GF-D8 (cell line): ENCODE measurements at places on chromosomes 3 and 15.

- DNase-seq: no peak
Observed at GRCh38 chr15:60541481-60542299, 62.7 kb upstream of the ICE2 start.

- no peak for DNase-seq
Observed at GRCh38 chr15:80217327-80217900, 34.6 kb downstream of the CTXND1 start.

DNA sequence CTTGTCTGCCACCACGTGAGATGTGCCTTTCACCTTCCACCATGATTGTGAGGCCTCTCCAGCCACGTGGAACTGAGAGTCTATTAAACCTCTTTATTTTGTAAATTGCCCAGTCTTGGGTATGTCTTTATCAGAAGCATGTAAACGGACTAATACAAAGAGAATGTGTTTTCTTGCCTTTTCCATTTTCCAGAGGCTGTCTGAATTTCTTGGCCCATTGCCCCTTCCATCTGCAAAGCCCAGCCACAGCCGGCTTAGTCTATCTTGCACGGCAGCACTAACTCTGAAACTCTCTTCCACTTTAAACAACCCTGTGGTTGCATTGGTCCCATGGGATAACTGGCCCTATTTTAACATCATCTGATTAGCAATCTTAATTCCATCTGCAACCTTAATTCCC lies 215.3 kb downstream of the LRTM1 start:
- no peak for DNase-seq

DNA sequence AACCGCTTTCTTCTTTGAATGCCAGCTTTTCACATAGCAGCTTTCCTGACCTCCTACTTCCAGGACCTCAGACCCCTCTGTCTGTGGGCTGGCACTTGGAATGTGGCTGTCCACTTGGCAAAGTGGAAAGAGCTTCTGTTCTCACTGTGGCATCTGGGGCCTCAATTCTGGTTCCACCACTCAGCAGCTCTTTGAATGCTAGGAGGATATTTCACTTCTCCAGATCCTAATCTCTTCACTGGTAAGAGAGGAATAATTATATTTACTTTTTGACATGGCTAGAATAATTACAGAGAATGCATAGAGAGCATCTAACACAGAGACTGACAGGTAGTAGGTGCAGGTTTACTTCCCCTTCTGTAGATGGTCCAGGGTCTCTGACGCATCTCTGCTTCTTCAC lies 405.9 kb downstream of the LPP start:
- no peak for DNase-seq

- DNase-seq: no peak
Observed at GRCh38 chr3:8776406-8776805, 7.0 kb upstream of the OXTR start.

GRCh38 chr15:88345962-88346361 lies 89.4 kb upstream of the NTRK3 start:
- no peak for DNase-seq

DNA sequence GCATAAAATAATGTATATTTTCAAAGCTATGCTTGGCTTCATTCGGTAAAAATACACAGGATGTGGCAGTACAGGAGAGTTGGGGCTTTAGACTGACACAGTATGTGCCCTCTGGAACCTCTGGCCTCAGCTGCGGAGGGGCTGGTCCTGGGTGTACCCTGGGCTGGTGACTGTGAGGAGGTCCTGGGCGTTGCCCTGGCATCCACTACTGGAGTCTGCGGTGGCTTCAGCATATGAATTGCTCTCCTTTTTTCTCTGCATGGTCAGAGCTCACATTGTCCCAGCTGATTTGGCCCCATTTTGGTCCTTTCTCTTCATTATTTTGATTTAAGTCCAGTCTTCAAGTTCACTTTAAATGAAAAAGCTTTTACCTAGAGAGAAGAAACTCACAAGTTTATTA lies 40.5 kb upstream of the CORO2B start:
- no peak for DNase-seq

- DNase-seq: no peak
Observed at GRCh38 chr3:71402280-71402679, 181.2 kb downstream of the FOXP1 start.

DNA sequence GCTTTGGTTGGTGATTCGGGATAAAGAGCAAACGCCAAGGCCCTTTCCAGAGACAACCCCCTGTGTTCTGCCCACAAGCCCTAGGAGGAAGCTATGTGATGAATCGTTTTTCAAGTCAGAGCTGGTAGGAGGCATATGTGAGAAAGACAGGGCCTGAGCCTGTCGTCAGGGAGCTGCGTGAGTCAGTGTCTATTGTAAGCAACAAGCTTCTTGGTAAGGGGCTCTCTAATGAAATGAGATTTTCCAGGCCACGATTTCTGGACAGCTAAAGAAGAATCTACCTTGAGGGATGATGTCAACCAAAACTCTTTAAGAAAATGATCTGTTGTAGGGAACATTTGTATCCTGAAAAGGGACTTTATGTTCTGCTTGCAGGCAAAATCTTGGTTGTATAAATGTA lies 318.9 kb upstream of the IL12A start:
- no peak for DNase-seq

DNA sequence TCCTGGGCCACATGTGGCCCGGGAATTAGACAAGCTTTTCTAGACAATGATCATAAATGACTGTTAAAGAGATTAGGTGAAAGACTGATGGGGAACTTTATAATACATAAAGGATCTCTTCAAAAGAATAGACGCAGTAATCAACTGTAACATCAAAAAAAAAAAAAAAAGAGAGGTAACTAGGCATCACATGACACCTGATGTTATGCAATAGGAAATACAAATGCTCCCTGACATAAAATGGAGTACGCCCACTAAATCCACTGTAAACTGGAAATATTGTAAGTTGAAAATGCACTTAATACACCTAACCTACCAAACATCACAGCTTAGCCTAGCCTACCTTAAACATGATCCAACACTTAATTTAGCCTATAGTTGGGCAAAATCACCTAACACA lies 27.2 kb downstream of the GSK3B start:
- DNase-seq: no peak

DNA sequence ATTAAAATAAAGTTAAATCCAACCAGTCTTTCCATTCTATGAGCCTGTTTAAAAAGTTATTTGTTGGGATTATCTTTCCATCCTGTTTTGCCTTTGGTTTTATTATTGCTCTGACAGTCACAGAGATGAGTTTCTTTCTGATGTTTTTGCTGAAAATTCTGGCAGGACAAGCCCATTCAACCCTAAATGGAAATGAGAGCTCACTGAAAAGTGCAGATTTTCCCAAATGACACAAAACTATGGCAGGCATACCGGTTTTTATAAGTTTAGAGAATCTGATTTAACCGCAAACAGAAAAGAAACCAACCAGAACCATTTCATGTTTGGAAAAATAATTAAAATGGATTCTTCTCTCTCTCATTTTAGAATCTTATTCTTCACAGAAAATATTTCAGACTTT lies 238.1 kb upstream of the SGO1 start:
- DNase-seq: no peak

- no peak for DNase-seq
Observed at GRCh38 chr3:111961461-111962164, 17.2 kb upstream of the ABHD10 start.

DNA sequence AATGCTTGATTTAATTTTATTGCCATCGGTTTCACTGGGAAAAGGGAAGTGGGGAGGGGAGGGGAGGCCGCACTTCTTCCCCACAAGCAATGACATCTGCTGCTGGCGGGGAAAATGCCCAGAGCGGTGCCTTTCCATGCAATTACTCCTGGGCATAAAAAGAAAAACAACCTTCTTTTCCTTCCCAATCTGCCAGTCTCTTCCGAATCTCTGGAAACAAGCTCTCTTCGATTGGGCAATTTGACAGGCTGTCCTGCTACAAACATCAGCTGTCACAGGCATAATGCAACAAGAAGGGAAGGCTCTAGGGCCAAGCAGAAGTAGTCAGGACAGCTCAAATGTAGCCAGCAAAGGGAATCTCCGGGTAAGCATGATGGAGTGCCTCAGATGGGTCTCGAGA lies 93.4 kb upstream of the STRIT1 start:
- DNase-seq: no peak

- DNase-seq: no peak
Observed at GRCh38 chr3:17752876-17753631, 10.6 kb upstream of the TBC1D5 start.

GRCh38 chr3:35305406-35305805 lies 333.9 kb upstream of the ARPP21 start:
- no peak for DNase-seq

DNA sequence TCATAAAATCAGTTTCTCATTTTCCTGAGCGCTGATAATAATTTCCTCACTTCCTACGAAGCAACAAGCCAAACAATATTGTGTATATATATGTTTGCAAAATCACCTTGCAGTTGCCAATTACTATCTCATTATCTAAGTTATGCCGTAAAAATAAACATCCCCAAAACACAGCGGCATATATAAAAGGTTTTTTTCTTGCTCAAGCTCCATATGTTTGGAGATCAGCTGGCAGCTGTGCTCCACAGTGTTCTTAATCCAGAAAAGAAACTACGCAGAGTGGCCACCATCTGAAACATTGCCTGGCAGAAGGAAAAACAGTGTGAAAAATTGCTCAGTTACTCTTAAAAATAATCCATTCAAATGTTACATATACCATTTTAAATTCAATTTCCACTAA lies 951.4 kb downstream of the PLOD2 start:
- DNase-seq: no peak

DNA sequence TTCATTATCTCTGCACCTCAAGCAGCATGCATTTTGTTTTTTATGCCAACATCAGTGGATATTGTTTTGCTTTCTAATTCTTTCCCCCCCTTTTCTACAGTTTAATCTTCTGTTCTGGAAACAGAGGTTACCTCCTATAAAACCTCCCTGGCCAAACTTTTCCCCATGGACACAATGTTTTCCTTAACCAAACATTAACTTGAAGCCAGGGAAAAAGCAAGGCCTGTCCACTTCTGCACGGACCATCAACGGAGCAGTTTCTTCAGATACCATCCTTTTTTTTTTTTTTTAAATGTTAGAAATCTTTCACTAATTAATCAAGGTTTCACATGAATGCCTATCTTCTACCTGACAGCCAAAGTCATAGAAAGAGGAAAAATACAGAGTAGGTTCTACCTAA lies 127.0 kb downstream of the ADAMTS9 start:
- DNase-seq: no peak

DNA sequence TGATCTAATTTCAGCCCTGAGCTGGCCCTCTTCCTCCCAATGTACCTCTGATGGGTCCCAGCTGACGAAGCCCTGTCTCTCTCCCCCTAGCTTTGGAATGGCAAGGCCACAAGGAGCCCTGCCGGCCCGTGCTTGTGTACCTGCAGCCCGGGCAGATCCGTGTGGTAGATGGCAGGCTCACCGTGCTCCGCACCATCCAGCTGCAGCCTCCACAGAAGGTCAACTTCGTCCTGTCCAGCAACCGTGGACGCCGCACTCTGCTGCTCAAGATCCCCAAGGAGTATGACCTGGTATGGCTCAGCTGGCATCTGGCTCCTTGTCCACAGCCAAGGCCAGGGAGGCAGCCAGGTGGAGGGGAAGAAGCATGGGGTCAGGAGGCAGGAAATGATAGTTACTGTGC lies 14.2 kb downstream of the DUOX1 start:
- DNase-seq: no peak

DNA sequence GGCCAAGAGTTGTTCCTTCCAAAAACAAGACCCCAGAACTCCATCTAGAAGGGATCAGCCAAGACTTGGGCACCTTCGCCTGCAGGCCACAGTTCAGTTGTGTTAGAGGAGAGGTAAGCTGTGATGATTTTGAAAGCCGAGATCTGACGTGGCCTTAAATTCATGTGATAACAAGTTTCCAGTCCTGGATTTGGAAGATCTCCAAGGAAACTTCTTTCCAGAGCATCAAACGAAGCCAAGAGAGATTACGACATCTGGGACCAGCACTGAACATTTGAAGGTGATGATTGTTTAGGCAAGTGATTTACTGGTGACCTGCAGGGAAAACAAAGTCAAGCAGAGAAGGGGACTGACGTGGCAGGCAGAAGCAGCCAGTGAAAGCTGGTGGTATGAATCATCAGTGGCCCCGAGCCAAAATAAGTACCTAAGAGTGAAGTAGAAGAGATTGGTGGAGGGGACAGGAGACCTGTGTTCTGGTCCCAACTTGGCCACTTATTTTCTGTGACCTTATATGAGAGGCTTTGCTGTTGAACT lies 339.0 kb upstream of the PROK2 start:
- DNase-seq: no peak
